Inflammatory macrophage (primary cell): ENCODE measurements at places on chromosomes 2 and 18.

- DNase-seq: no peak
These were observed 113.8 kb upstream of the NRXN1 start for GRCh38 chr2:51145761-51146160.

DNA sequence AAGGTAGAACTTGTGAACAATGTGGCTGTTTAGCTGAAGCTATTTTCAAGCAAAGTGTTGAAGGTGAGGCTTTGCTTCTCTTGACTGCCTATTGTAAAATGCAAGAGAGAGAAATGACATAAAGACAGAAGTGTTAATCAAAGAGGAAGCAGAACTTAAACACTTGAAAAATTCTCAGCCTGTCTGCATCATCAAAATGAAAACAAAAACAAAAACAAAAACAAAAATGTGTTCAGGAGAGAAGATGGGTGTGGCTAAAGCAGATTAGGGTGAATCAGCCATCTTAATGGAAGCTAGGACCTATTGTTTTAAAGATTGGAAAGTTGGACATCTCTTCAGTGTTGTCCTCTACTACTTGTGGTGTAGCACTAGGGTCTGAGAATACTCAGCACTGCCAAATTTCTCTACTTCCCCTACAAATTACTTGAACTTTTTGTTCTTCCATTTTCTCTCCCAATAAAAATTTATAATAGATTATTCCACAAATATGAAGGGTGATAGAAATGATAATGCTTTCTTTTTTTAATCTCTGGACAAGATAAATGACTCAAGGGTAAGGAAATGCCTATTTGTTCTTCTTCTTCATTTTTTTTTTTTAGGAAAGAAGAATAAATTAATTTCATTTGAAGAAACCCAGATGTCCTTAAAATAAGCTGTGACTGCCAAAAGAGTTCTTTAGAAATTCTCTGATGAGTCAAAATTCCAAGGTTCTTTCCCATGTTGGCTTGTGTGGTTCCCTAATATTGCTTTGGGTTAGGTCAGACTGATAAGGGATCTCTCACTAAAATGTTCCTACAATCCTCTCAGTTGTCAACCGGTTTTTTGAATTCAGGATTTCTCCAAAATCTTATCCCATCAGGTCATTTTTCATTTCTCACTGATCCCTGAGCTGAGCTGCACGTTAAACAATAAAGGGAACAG lies 571.2 kb upstream of the ZEB2 start:
- DNase-seq: peak; percentile 34

DNA sequence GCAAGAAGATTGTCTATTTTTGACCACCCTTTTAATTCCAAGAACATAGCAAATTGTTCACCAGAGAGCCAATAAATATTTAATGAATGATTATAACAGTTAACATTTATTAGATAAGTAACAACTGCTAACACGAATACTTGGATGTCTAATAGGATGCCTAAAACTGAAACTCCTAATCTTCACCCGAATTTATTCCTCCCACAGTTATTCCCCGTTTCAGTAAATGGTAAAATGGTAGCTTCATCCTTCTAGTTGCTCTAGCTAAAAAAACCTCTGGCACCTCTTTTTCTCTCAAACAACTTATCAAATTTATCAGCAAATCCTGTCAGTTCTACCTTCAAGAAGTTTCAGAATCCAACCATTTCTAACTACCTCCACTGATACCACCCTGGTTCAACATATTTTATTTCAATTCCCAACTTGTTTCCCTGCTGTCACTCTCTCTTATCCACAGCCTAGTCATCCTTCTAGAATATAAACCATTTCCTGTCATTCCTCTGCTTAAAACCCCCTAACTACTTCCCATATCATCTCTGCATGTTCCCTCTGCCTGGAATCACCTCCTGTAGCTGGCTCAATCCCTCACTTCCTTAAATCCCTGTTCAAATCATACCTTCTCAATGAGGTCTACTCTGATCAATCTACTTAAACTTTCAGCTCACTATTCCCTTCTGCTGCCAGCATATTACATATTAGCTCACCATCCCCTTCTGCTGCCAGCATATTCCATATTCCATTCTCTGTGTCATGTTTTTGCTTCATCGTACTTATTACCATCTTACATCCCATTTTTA lies 93.8 kb downstream of the ROCK2 start:
- DNase-seq: no peak

- DNase-seq: no peak
These were observed 199.2 kb upstream of the NT5C1B start for GRCh38 chr2:18788592-18788991.

- no peak for DNase-seq
These were observed 128.6 kb downstream of the TGIF1 start for GRCh38 chr18:3578621-3579020.

DNA sequence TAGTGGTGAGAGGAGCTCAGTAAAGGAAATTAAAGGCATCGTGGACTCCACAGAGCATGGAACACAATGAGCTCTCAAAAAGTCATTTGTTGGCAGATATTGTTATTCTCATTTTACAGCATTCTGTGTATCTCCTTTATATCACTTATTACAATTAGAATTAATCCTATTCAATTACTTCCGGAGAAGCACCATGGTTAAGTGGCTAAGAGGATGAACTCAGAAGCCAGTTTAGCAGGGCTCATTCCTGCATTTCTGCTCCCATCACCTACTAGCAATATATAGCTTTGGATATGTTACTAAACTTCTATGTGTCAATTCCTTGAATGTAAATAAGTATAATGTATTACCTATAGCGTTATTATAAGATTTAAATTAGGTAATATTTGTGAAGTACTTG lies 683.3 kb downstream of the IRS1 start:
- DNase-seq: no peak

- no peak for DNase-seq
These were observed 229.3 kb upstream of the ZSWIM2 start for GRCh38 chr2:187078297-187078696.

DNA sequence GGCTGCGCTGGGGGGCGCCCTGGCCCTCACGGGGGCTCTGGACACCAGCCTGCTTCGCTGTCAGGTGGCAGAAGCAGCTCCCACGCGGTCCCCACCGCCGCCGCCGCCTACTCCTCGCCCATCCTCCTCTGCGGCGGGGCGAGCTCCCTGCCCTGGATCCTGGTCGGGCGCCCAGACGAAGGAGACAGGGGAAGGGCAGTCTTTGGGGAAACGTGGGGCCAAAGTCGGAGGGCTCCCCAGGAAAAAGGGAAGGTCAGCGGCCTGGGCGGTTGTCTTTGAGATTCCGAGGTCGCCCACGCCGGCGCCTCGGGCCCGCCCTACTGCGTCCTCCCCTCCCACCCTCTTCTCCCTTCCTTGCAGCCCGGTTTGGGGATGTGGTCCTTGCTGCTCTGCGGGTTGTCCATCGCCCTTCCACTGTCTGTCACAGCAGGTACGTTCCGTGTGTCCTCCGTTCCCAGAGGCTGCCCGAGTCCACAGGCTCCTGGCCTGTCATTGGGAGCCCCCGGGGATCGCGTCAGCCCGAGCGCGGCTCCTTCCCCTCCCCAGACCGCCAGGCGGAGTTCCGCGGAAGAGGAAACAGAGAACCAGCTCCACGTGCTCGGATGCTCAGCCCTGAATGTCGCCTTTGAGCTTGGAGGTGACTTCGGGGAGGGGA lies 800 bp downstream of the IL1RL2 start:
- peak; percentile 75 for DNase-seq

DNA sequence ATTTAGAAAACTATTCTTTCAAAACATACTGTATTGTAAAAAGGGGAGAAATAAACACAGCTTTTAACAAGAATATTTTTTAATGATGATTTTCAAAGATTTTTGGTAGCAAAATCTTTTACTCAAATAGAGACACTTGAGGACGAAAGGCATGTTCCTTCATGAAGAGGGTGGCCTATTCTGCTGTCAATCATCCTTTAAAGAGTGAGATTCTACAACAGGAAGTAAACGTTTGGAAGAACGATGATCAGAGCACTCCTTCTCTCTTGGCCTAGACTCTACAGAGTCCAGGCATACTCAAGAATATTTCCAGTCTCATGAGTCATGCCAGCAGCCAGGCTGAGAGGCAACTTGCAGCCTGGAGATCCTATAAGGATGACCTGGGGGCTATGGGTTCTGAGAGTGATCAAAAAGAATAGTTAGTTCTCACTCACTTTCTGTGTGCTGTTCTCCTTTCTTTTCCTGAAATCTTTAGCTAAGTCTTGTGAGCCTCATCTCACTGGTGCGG lies 62.4 kb upstream of the TCF4 start:
- no peak for DNase-seq
